Stimulated activated CD4-positive, alpha-beta T cell treated with anti-CD3 and anti-CD28 coated beads, Interleukin-4, amount 100 ng/mL, for 48 hours (primary cell): ENCODE measurements at places on chromosomes 13 and 19.
A peak's percentile ranks its signal among the peaks of the same experiment; 100 is the strongest.

DNA sequence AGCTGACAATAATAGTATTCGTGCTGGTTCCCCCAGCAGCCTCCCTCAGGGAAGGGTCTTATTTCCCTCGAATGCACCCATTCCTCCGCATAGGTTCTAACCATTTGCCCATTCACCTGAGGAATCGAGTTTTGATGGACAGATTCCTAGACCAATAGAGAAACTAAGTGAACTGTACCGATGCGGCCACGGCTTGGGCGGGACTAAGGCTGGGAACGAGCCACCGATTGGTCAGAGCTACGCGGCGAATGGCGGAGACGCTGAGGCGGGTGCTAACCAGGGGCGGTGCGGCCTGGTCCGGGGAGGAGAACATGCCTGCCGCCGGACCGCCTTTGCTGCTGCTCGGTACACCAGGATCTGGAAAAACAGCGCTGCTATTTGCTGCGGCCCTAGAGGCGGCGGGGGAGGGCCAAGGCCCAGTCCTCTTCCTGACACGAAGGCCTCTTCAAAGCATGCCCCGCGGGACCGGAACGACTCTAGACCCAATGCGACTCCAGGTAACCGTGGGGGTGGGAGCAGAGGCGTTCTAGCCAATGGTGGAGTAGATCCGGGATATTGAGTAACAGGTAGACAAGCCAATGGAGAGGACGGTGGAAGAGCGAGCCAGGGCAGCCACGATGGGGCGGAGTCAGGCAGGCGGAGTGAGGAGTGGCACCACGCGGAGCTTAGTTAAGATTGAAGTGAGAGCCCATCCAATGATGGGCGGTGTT, at the start of gene SWSAP1:
Gene SWSAP1, plus strand, starts transcription at position 234 of the 710 bp plus-strand sequence. Its CDS starts 15 bp downstream, at position 249.
- peak; percentile 96 for DNase-seq

DNA sequence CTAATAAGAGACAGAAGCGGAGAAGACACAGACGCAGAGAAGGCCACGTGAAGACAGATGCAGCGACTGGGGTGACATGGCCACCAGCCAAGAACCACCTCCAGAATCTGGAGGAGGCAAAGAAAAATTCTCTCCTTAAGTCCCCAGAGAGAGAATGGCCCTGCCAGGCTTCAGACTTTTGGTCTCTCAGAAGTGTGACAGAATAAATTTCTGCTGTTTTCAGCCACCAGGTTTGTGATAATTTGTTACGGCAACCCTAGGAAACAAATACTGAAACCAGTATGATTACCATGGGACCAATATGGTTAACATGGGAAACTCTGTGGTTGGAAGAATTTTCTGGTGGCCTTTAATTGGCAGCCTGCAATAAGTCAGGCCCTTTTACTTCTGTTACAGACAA, 63.9 kb upstream of the DOCK9 start:
- no peak for DNase-seq

DNA sequence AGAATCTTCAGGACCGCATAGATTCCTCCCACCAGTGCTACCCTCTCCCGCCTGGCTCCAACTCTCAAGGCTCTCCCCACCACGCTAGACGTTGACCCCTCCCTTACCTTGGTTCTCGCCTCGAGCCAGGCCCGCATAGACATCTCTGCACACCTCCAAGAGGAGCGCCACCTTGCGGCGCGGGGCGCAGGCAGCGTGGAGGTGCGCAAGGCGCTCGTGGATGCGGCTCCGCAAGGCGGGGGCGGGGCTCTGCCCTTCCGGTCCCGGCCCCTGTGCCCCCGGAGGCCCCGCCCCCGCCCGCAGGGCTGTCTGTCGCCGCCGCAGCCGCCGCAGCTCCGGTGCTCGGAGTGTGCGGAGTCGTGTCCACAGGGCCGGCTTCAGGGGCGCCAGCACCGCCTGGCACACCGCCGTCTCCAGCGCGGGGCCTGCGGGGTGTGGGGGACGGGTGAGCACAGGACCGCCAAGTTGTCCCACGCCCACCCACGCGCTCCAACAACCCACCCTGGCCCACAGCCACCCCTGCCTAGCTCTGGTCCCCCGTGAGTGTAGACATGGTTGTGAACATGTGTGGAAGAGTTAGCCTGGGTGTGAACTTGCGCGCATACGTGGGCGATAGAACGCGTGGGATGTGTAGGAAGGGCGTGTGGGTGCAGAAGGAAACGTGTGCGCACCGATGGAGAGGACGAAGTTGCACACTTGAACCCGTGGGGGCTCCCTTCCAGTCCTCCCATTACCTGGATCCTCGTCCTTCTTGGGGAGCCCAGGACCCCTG, 8.1 kb downstream of the RINL start:
- DNase-seq: peak; percentile 93

DNA sequence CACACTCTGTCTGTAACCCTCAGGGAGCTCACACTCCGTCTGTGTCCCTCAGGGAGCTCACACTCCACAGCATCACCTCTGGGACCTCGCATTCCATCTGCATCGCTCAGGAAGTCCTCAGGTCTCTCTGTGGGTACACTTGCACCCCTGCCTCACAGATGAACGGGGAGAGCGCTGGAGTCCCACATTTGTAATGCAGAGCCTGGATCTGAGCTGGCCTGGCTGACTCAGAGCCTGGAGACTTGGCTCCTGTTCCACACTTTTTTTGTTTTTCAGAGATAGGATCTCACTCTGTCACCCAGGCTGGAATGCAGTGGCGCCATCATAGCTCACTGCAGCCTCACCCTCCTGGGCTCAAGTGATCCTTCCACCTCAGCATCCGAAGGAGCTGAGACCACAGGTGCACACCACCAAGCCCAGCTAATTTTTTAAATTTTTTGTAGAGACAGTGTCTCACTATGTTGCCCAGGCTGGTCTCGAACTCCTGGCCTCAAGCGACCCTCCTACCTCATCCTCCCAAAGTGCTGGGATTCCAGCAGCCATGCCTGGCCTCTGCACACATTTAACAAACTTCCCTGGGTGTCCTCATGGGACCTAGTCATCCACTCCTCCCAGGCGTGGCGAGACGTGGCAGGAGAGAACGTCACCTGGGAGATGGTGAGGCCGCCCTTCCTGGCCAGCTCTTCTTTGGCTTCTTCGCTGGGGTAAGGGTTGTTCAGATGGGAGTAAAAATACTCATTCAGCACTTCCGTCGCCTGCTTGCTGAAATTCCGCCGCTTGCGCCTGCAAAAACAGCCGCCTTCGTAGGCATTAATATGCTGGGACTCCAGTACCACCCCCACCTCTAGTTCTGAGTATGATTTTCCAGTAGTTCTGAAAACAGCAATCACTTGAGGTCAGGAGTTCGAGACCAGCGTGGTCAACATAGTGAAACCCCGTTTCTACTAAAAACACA, 31.0 kb downstream of the CILP2 start:
- no peak for DNase-seq

DNA sequence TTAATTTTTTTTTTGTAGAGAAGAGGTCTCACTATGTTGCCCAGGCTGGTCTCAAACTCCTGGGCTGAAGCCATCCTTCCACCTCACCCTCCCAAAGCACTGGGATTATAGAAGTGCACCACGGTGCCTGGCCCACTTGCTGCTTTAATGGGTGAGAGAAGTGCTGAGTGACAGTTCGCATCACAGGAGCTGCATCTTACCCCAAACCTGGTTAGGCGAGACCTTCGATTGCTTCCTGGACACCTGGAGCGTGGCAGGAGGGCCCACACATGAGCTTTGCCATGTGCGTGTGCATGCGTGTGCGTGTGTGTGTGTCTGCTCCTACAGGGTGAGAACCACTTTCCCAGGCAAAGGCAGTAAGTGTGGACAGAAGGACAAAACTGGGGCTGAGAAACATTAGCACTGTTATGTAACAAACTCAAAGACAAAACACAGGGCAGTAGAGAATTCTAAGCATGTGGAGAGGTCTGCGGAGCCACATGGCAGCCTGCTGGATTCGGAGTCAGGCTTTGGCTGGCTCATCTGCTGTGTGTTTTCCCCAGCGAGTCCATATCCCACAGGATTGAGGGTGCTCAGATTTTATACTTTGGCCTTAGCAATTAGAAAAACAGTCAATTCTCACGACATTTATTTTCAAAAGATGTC, 11.7 kb upstream of the MTIF3 start:
- DNase-seq: no peak

GRCh38 chr13:52371736-52372247, 34.2 kb downstream of the THSD1 start:
- no peak for DNase-seq

DNA sequence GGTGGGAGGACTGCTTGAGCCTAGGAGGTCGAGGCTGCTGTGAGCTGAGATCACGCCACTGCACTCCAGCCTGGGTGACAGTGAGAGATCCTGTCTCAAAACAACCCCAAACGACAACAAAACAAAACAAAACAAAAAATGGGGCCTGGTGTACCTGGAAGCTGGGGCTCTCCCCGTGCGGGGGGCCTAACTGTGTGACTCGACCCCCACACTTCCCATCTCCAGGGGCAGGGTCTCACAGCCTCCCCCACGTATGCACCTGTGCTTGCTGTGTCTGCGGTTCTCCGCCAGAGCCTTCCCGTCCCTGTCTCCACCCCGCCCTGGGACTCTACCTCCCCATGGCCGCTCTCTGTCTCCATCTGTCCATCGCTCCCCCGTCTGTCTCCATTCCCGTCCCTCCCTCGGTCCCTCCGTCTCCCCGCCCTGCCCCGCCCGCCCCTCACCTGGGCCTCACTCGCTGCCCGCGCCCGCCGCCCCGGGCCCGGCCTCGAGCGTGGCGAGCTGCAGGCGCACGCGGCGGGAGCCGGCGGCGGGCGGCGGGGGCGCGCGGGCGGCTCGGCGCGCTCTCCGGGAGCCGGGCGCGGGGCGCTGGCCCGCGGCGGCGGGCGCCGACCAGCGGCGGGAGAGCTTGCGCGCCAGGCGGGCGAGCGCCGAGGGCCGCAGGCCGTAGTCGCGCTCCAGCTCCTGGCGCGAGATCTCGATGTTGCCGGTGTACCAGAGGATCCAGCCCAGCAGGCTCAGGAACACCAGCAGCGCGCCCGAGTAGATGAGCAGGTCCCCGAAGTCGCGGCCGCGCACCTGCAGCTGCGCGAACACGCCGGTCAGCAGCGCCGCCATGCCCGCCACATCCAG, 587 bp downstream of the TMEM238 start:
- no peak for DNase-seq

DNA sequence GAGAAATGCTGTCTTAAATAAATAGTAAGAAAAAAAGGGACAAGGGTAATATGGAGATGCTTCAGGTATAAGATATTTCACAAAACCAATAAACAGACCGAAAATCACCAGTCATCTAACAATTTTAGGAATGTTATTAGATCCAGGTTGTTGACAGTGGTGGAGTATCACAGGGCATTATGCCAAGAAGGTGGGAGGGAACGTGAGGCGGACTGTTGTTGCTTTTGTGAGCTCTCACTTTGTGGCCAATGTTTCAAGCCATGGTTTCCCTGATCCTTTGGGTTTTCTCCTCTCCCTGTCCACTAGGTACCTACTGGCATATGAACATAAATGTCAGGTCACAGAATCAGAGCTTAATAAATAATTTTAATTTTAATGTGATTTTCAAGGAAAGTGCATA, 790.3 kb upstream of the SLITRK1 start:
- no peak for DNase-seq

DNA sequence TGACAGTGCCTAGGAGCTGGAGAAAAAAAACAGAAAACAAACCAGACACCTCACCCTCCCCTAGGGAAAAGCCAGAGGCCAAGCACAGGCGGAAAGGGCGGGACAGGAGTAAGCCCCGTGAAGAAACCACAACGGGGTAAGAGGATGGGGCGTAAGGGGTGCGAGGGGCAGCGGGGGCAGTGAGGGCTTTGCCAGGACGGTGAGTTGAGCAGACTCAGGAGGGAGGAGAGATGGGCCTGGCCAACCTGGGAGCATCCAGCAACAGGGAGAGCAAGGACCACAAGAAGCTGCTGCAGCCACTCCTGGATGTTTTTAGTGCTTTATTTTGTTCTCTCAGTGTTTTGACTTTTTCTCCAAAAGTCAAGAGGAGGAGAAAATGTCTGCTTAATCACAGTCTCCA, 114.1 kb upstream of the SOX1 start:
- DNase-seq: no peak

DNA sequence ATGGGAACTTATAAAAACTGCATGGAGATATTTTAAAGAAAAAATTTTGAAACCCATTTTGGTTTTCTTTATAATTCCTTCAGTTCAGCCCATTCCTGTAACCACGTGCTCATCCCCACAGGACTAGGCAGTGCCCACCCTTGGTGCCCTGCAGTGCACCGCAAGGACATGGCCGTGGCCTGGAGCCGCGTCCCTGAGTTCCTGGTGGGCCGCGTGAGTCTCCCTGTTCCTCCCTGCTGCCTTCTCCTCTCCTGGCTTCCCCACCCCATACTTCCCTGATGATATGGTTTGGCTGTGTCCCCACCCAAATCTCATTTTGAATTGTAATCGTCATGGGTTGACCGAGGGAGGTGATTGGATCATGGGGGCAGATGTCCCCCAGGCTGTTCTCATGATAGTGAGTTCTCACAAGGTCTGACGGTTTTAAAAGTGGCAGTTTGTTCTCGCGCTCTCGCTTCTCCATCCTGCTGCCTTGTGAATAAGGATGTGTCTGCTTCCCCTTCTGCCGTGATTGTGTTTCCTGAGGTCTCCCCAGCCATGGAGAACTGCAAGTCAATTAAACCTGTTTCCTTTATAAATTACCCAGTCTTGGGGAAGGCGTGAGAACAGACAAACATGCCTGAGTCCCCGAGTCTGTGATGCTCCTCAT, 31.6 kb upstream of the TFDP1 start:
- DNase-seq: no peak

DNA sequence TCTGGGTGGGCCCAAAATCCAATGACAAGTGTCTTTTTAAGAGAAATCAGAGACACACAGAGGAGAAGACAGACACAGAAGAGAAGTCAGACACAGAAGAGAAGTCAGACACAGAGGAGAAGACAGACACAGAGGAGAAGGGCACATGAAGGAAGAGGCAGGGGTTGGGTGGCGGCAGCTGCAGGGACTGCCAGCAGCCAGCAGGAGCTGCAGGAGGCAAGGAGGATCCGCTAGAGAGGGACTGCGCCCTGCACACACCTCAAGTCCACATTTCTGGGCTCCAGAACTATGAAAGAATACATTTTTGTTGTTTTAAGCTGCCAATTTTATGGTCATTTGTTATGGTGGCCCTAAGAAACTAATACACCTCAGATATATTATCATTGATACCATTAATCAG, 140.6 kb downstream of the ZIC5 start:
- DNase-seq: no peak

DNA sequence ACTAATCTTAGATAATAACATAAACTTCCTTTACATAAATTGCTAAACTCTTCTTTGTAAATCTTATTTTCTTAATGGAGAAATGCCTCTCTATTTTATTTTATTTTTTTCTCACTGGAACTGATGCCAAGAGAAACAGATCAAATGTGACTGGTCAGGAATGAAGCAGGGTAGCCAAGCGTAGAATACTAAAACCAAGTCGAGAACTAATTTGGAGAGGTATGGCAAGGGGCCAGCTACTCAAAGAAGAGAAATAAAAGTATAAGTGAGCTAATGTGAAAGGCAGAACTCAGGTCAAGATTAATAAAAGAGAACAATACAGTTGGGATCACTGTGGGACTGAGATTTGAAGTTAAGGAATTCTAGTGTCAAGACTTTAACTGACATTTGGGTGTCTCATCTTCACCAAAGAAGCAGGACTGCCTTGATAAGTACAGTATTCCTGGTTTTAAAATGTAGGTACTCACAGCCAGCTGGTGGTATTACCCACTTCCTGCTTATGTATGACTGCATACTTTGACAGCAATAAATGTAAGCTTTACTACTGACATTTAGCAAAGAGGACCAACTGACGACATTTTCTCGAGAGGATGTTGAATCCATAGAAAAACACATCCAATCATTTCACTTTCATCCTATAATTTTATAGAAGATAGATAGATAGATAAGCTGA, 1192.2 kb downstream of the EFNB2 start:
- no peak for DNase-seq
